Lung (tissue), 17 donors: ENCODE measurements at places on chromosomes 6 and 20. TPM values are rescaled to one million over a fixed set of nuclear protein-coding genes. Genes with fewer than 3 reads are reported as not detected.

DNA sequence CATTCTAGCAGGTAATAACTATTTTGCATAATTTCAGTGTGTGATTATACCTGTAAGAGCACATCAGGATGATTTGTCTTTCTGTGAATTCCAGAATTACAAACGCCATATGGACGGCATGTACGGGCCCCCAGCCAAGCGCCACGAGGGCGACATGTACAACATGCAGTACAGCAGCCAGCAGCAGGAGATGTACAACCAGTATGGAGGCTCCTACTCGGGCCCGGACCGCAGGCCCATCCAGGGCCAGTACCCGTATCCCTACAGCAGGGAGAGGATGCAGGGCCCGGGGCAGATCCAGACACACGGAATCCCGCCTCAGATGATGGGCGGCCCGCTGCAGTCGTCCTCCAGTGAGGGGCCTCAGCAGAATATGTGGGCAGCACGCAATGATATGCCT lies 122.7 kb downstream of the TMEM242 start:
- no peaks in the 10 kb centered on the region for H3K27me3 ChIP-seq
- DNase-seq: no peak
- peaks cover 42% of the 10 kb centered on the region for H3K36me3 ChIP-seq
- H3K27ac ChIP-seq: no peak overlapping the region
- no peak overlapping the region for H3K4me3 ChIP-seq

DLL1 gene
- 16.2 TPM for total RNA-seq

DNA sequence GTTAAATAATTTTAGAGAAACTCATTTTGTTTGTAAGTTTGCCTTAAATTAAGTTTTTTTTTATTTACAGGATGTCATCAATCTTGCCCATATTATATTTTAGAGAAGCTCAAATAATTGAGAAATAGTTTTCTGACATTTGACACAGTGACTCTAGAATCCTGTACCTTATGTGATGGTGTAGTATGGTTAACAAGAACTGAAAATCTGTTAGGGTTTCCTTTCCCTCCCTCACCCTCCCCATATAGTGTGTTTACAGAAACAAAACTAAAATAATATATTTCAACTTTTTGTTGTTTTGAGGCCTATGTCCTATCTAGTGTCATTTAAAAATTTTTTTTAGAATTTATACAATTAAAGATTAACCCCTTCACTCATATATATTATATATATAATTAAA lies 91.8 kb downstream of the SESN1 start:
- peak overlapping the region; percentile 66 for H3K27ac ChIP-seq
- no peak overlapping the region for H3K4me3 ChIP-seq
- DNase-seq: no peak
- H3K36me3 ChIP-seq: peaks cover 17% of the 10 kb centered on the region
- H3K4me1 ChIP-seq: peaks cover 61% of the 10 kb centered on the region
- no peaks in the 10 kb centered on the region for H3K27me3 ChIP-seq

DNA sequence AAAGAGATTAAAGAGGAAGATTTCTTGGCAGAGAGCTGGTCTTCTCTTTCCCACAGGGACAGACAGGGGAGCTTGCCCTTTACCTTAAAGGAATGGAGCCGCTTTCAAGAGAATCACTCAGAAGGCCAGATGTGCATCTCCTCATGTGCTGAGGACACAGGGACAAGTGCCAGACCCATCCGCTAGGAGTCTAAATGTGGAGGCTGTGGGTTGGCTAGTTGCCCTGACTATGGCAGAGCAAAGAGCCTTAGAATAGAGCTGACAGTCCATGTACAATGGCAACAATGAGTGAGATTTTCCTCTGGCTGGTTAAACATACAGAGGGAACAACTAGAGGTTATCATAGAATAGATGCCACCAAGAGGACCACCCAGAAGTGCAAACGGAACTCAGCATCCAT lies 7.3 kb upstream of the DOK5 start:
- DNase-seq: no peak
- H3K4me3 ChIP-seq: no peak overlapping the region
- no peaks in the 10 kb centered on the region for H3K27me3 ChIP-seq
- no peaks in the 10 kb centered on the region for H3K36me3 ChIP-seq
- no peaks in the 10 kb centered on the region for H3K4me1 ChIP-seq

- peaks cover 4% of the 10 kb centered on the region for H3K4me1 ChIP-seq
- H3K27ac ChIP-seq: no peak overlapping the region
- peaks cover 28% of the 10 kb centered on the region for H3K27me3 ChIP-seq
- H3K4me3 ChIP-seq: no peak overlapping the region
Measured at GRCh38 chr20:21509597-21510371, 4.1 kb downstream of the NKX2-2 start.

DNA sequence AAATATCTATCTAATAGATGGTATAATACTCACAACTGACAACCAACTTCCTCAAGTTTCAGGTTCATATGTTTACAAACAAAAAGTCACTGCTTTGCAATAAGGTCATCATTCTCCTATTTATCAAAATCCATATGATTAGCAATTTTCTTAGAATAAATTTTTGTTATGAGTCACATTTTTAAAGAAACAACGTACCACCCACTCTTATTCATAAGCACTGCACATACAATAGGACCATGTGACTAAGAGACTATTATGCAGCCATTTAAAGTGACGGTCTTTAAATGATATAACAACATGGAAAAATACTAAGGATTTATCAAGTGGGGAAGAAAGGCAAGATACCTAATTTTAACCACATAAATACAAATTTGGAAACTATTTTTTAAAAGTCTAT lies 40.0 kb downstream of the REPS1 start:
- no peak overlapping the region for H3K4me3 ChIP-seq
- no peak for DNase-seq
- peaks cover 3% of the 10 kb centered on the region for H3K36me3 ChIP-seq
